ENCODE measurements at places on chromosomes 7 and 10.

DNA sequence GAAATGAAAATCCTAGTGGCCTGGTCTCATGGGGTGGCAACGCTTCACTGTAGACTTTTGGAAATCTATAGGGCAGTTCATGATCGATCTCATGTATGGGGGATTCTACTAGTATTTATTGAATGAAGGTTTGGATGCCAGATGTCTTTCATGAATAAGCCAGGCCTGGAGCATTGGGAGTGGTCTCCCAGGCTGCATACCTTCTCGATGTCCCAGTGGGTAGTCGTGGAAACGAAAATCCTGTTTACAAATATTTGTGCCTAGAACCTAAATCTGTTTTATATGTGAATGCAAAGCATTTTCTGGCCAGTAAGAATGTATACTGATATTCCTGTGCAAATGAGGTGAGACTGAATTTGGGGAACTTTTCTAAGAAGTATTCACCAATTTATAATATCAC lies 105.0 kb upstream of the C1QL3 start:
- DNase-seq: no peak

- no peak for DNase-seq
Measured at GRCh38 chr7:139585042-139585441, 61.6 kb downstream of the CLEC2L start.

- DNase-seq: no peak
Measured at GRCh38 chr10:75375838-75376237, 25.7 kb downstream of the ZNF503 start.

DNA sequence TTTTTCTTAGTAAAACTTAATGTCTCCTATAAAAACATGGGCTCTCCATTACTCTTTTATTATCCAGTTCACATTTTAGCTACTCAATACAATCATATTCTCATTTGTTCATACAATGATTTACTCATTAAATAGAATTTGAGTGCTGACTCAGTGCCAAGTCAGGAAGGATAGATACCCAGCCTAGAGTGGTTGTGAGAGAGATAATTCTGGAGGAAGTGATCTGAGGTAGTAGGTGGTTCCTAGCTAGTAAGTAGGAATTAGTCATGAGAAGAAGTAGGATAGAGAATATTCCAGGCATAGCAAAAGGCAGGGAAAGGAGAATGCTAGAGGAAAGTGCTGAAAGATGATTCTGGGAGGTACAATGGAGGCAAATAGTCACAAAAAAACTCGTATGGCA lies 133.5 kb upstream of the MBL2 start:
- DNase-seq: no peak

GRCh38 chr7:64630496-64630895 lies 35.4 kb upstream of the ZNF107 start:
- no peak for DNase-seq

DNA sequence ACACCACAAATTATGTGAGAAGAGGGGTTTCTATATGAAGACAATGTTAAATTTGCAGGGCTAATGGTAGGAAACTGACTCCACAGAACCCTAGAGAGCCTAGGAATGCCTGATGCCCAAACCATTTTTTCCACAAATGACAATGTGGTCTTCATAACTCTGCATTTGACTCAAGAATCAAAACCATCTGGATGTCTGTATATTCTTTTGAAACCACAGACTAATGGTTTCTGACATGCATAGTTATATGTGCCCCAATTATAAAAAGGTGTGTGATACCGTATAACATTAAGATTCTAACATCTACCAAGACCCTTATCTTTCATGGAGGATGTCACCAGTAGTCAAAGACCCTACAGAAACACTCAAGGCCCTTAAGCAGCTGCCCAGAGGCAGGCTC lies 20.3 kb downstream of the SEC61G start:
- no peak for DNase-seq

DNA sequence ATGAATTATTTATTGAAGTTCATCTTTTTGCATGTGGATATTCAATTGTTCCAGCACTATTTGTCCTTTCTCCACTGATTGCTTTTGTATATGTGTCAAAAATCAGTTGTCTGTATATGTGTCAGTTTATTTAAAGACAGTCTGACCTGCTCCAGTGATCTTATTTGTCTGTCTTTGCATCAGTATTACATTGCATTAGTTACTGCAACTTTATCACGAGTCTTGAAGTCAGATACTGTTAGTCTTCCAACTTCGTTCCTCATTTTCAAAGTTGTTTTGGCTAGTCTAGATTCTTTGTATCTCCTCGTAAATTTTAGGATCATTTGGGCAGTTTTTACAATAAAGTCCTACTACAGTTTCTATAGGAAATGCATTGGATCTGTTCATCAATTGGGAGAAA lies 166.4 kb downstream of the CELF2 start:
- no peak for DNase-seq

- DNase-seq: no peak
Measured at GRCh38 chr7:18638594-18639452, 143.3 kb downstream of the HDAC9 start.

- no peak for DNase-seq
Measured at GRCh38 chr10:73899423-73899822, 11.5 kb upstream of the PLAU start.

DNA sequence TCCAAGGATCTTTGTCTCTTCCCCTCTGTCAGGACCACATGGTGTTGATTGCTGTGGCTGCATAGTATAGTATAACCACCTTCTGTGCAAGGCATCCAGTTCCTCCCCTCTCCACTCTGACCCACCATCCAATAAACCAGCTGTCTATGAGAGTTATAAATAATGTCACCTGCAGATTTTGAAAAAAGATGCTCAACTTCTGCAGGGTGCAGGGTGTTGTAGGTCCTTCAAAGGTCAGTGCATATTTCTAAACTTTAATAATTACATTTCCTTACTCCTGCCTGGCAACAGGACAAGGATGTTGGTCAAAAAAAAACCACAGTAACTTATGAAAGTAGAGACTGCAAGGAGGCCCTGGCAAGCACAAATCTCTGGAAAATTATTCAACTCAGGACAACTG lies 166.2 kb downstream of the PKD1L1 start:
- no peak for DNase-seq

DNA sequence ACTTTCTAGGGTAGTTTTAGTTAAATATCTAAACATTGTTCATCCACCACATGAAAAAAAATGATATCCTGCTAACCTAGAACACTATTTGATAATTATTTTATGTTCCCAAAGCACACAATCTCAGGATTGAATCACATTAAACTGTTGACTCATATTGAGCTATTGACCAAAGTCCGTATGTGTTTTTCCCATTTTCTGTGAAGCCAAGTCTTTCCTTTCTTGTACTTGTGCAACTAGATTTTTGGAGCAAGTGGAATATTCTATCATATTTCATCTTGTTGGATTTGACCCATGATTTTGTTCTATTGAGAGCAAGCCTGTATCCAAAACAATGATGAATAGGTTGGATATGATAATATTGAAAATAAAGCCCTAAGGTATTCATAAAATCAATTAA lies 164.6 kb downstream of the SKAP2 start:
- DNase-seq: no peak

- no peak for DNase-seq
Measured at GRCh38 chr10:11588873-11589574, 22.4 kb downstream of the USP6NL start.

GRCh38 chr7:138205614-138206150 lies 129.4 kb downstream of the AKR1D1 start:
- no peak for DNase-seq

Data from activated CD4-positive, alpha-beta T cell treated with anti-CD3 and anti-CD28 coated beads for 24 hours (primary cell).